Activated naive CD4-positive, alpha-beta T cell treated with anti-CD3 and anti-CD28 coated beads, Interleukin-2, amount 50 U/mL, for 16 hours (primary cell): ENCODE measurements at places on chromosomes 7 and 10.

DNA sequence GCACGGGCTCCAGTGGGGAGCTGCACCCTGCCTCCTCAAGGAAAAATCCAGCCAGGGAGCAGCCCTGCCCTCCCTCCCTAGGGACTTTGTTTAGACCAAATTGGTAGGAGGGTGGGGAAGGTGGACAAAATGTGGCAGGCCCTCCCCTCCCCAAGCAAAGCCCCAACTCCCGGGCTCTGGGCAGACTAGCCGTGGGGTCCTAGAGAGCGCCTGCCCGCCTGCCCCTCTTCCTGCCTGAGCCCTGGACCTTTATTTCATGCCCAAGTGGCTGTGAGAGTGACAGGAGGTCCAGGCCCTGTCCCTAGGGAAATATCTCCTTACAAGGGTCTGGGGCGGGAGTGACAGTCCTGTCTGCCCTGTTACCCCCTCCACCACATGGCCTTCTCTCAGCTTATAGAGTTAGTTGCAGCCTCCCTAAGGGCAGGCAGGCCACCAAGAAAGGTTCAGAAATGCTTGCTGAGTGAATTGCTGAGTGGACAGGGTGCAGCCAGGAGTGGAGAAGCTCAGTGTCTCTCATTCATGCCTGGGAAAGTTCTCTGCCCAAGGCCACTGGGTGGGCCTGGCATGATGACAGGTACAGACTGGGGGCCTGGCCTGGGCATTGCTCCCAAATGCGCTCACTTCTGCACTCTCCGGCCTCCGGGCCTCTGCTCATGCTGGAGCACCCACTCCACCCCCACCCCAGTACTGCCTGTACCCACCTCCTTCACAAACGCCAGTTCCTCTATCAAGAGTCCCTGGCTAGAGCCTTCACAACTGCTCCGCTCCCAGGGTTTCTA is 25.2 kb downstream of the DNAJB12 start:
- DNase-seq = no peak

DNA sequence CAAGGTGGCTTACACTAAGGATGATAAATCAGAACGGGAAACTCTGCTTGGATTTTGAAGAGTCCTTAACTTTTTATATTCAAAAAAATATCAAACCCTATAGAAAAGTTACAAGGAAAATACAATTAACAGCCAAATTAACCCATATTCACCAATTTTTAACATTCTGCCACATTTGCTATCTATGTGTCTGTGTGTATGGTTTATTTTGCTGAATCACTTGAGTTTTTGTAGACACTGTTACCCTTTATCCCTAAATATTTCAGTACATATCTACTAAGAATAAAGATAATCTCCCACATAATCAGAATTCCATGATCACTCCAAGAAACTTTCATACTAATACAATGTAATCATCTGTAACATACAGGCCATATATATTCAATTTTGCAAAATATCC is 1.2 kb upstream of the SRPK2 start:
- no peak for DNase-seq

- no peak for DNase-seq
Observed at GRCh38 chr10:119203006-119203405, 4.4 kb upstream of the GRK5 start.

DNA sequence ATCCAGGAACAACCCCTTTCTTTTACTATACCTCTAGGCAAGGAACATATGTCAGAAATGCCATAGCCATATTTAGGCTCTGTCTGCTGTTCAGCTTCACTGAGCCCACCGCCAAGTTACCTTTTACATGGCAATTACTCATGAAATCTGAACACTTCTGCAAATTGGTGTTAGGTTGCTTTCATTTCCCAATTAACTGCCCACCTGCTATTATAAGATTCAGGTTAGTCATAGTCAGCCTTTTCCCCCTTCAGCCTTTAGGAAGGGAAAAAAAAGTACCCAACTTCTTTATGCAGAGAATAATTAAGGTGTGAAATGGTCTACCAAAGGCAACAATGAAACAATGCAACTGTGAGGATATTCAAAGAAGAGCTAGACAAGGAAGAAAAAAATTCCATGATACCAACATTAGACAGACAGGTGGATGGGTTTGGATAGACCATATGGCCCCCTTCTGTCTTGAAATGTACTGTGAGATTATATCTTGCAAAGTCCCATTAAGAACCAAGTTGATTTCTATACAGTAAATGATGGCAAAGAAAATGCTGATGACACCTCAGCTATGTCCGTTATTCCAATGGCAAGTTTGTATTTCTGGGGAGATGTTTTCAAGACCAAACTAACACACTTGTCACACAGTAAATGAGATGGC is 442.1 kb upstream of the NRP1 start:
- no peak for DNase-seq

GRCh38 chr10:119343011-119343601 is 135.7 kb downstream of the GRK5 start:
- DNase-seq = no peak

DNA sequence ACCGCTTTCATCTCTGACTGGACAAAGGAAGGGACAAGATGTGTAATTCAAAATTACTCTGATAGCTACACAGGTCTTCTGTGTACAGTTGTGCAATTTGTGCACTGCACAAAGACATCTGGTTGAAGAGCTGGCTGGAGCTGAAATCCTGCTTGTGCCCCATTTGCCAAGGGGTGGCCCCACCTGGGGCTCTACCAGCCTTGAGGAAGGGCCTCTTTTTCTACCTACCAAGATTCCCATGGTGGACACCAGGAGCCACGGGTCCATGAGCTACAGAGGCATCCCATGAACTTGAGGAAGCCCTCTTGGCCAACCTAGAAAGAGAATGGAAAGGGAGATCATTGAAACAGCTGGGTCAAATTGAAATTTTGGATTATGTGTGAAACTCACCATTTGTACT is 43.2 kb downstream of the HHEX start:
- no peak for DNase-seq

DNA sequence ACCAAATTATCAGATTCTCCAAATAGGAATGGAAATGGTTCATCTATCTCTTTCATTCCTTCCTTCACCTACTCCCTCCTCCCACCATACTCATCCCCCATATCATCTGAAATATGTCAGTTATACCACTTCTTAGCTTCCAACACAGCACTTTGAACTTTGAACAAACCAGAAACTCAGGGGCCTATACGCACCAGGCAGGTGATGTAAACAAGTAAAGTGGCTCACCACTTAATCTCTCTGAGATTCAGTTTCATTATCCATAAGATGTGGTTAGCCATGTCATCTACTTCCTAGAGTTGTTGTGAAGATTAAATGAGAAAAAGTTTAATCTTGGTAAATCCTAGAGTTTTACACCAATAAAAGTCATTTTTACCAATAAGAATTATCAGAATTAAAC is 65.9 kb upstream of the LRRN3 start:
- DNase-seq = peak; percentile 44

DNA sequence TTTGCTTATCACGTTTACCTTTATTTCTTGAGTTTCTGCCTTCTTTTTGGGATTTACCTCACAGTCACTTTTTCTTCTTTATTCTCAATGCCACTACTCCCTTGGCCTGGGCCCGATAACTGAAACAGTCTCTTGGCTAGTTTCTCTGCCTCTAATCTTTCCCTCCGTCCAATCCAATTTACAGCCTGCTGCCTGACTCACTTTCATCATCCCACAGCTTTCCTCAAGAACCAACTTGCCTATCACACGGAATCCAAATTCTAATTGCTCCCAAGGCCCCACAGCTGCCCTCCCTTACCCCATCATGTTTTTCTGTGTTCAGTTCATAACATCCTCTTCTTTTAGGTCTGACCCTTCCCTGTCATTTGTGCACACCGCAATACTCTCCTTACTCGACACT is 121.4 kb downstream of the HIPK2 start:
- no peak for DNase-seq

DNA sequence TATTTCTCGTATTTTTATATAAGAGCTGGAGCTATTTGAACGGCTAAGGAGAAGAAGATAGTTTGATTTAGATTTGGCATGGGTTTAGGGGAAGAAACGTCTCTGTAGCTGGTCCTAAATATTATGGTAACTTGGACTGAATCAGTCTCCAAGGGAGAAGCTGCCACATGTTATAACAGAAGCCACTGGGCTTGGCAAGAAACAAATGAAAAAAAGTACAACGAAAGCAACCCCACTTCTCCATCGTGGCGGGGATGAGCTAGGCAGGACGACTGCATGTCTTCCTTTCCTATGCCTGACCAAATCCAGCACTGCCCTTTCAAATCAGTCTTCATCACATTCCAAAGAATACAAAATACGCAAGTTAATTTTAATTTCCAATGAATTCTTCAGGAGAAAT is 196.7 kb upstream of the KLF14 start:
- no peak for DNase-seq
